H1 (cell line): ENCODE measurements at places on chromosomes 3 and 15.

DNA sequence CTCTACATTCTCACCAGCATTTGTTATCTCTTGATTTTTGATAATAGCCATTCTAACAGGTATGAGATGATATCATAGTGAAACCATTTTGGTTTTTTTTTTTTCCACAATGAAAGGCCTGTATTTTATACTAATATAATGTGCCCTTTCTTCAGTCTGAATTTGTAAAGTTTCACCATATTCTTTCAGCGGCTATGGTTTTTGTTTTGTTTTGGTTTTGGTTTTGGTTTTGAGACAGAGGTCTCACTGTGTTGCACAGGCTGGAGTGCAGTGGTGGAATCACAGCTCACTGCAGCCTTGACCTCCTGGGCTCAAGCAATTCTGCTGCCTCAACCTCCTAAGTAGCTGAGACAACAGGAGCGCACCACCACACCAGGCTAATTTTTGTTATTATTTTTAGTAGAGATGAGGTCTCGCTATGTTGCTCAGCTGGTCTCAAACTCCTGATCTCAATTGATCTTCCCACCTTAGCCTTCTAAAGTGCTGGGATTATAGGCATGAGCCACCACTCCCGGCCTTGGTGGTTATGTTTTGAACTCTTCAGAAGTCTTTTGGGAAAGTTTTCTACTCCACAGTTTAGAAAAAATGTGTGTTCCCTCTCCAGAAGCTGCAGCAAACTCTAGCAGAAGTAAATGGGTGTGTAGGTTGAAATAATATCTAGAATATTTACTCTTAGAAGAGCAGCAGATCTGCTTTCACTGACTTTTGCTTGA lies 110.2 kb upstream of the UMPS start:
- DNase-seq = no peak

DNA sequence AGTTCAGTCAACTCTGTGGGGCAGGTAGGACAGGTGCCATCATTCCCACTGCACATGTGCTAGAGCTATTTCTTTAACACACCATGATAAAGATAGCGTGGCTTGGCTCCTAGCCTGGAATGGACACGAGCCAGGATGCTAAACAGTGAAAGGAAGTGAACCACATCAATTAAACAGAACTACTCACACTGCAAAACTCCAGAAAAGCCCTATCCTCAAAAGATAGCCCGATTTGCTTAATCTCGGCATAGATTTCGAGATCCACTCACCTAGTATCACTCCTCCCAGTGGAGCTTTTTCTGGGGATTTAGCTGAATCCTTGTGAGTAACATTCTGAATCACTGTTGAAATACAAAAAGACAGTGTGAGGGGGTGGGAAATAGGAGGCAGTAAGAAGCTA lies 118.0 kb downstream of the ABI3BP start:
- no peak for DNase-seq

DNA sequence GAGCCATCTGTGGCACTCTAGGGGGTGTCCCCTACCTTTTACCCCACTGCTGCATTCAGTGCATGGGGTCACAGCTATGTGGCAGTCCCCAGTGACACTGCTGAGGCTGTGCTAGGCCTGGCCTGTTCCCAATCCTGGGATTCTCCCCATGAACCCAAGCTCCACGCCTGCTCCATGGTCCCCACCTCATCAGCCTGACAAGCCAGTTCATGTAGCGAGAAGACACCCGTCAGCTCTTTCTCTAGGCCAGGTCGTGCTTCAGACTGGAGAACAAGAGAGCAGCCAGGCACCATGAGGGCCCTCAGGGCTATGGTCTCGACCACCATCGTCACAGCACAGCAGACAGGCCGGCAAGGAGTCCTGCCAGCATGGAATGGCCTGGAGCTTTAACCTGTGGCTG lies 72.8 kb upstream of the PRR20G start:
- no peak for DNase-seq

GRCh38 chr3:31452495-31453106 lies 80.1 kb upstream of the STT3B start:
- DNase-seq = no peak

- no peak for DNase-seq
Observed at GRCh38 chr15:71409541-71409940, 294.3 kb downstream of the THSD4 start.

GRCh38 chr15:34014556-34014955 lies 24.4 kb downstream of the AVEN start:
- no peak for DNase-seq

DNA sequence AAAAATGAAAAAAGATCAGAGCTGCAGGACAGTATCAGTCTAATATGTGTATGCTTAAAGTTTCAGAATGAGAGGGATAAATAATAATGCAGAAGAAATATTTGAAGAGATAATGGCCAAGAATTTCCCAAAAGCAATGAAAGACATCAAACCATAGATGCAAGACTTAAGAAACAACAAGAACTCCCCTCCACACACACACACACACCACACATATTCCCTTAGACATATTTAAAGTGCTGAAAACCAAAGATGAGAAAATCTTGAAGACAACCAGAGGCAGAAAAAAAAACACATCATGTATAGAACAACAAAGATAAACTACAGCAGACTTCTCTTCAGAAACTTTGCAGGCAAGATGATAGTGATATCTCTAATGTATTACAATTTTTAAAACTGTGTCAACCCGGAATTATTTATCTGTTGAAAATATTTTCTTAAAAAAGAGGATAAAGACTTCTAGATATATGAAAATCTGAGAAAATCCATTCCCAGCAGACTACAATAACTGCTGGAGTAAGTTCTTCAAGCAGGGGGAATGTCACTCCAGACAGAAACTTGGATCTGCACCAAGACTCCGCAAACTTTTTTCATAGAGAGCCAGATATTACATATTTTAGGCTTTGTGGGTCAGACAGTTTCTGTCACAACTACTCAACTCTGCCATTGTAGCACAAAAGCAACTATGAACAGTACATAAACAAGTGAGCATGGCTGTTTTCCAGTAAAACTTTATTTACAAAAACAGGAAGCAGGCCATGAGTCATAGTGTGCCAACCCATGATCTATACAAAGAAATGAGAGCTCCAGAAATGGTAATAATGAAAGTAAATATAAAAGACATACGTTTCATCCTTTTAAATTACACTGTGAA lies 223.4 kb upstream of the CGNL1 start:
- no peak for DNase-seq

- no peak for DNase-seq
Observed at GRCh38 chr3:70264122-70264780, 48.2 kb downstream of the MDFIC2 start.

- no peak for DNase-seq
Observed at GRCh38 chr15:93311620-93312019, 222.6 kb upstream of the RGMA start.

DNA sequence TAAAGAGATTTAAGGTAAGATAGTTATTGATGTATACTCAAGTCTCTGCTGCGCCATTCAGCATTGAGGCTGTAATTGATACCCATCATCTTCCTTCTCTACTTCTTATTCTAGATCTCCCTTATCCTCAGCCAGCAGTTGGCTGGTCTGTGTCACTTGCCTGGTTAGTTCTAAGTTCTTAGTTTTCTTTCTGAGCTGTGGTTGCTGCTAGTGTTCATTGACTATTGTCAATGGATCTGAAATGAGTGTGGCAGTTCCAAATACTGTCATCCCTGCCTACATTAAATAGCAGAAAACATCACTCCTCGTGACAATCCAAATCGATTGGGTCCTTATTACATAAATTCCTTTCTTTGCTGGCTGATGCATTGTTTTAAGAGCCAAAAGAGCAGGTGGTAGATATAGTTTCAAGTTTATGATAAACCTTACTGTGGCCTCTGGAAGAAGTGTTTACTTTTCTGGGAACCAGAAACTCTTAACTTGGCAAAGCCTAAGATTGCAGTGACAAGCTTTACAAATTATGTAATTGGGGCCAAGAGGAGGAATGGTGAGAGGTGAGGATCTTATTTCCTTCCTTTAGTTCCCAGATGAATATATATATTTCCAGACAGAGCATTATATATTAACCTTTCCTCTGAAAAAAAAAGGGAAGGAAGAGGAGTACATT lies 168.0 kb downstream of the GMNC start:
- no peak for DNase-seq

DNA sequence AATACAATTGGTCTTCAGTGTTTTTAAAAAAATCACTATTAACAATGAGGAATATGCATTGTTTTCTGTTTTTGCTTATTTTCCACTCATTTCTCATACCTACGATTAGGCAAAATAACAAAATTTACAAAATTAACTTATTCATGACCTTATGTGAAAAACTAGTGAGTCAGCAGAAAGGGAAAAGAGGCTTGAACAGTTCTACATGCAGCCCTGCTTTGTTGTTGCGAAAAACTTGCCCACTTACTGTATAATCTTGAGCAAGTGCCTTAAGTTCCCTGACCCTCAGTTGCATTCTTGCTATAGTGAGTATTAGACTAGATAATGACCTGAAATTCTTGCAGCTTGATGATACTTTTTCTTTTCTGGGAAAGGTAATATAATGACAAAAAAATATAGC lies 551.1 kb upstream of the BCHE start:
- DNase-seq = no peak

- no peak for DNase-seq
Observed at GRCh38 chr15:33067456-33067855, 127.1 kb downstream of the FMN1 start.

DNA sequence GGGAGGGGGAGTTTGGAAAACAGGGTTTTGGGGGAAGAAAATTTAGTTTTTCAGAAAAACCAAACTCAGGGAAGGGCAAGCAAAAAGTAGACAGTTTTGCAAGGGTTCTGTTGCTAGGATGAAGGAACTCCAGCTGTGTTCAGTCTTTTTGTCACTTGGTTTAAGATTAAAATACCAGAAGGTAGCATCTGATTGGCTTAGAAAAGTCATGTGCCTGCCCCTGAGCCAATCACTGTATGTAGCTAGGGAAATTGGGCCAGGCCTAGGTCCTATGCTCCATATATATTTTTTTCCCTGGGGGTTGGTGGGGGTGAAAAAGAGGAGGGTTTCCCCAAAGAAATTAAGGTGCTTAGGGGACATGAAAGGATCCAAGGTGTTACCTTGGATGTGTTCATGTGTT lies 24.3 kb downstream of the CLDN11 start:
- DNase-seq = no peak

GRCh38 chr3:42507252-42507651 lies 4.8 kb downstream of the VIPR1 start:
- DNase-seq = no peak

- peak; percentile 29 for DNase-seq
Observed at GRCh38 chr3:113948015-113948917, 453 bp downstream of the ZDHHC23 start.

DNA sequence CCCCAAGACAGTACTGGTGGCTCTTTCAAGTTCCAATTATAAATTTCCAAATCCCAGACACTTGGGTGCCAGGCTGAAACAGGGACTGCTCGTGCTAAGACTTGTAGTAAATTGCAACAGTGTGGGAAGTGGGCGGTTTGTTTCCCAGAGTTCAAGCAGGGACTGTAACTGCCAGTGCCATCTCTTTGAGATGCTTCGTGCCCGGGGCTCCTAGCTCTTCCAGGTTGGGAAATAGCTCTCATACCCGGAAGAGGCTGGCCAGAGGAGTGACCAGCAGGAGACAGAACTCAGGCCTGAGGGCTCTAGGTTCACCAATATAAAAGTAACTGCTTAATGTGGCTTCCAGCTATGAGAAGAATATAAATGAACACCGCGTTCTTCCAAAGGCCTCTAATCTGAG lies 54.0 kb upstream of the NEO1 start:
- no peak for DNase-seq

- DNase-seq = no peak
Observed at GRCh38 chr3:107683447-107683846, 160.7 kb downstream of the BBX start.

GRCh38 chr3:135148398-135149020 lies 353.4 kb downstream of the EPHB1 start:
- no peak for DNase-seq

DNA sequence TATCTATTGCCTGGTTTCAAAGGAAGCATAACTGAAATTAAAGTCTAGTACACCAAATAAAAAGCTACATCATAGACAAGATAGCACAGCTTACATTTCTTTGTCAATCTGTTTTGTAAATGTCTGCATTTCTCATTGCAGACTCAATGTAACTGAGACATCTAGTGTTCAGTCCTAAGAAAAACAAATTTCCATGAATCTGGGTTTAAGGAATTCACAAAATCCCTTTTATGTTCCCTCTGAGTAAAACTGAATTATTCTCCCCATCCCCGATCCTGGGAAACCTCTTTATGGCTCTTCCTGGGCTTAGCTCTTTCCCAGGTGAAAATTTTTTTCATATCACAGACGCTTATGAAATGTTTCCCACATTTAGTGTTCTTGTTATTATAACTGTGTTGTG lies 21.6 kb upstream of the RASA2 start:
- no peak for DNase-seq

DNA sequence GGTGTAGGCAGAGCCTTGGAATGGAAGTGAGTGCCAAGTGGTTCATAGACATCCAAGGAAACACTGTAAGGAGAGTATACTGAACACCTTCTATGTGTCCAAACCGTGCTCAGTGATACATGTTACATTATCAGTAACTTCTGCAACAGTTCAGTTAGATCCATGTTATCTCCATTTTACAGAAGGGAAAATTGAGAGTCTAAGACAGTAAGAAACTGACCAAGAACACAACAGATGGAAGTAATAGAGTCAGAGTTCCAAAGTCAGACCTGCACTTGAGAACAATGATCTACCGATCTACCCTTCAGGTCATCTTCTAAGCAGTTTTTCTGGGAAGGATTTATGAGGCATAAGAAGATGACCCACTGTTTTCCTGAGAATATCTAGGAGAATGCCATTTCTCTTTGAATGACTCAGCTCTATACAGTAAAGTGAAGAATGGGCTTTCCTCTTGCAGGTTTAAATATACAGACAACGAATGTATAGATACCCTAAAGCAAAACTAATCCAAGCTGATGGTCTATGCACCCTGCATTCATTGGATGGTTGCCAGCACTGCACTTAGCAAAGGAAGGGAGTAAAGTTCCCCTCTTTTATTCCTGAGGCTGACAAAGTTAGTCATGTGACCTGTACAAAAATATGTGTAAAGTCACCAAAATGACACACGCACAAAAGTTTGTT lies 604.1 kb upstream of the MDFIC2 start:
- DNase-seq = no peak

DNA sequence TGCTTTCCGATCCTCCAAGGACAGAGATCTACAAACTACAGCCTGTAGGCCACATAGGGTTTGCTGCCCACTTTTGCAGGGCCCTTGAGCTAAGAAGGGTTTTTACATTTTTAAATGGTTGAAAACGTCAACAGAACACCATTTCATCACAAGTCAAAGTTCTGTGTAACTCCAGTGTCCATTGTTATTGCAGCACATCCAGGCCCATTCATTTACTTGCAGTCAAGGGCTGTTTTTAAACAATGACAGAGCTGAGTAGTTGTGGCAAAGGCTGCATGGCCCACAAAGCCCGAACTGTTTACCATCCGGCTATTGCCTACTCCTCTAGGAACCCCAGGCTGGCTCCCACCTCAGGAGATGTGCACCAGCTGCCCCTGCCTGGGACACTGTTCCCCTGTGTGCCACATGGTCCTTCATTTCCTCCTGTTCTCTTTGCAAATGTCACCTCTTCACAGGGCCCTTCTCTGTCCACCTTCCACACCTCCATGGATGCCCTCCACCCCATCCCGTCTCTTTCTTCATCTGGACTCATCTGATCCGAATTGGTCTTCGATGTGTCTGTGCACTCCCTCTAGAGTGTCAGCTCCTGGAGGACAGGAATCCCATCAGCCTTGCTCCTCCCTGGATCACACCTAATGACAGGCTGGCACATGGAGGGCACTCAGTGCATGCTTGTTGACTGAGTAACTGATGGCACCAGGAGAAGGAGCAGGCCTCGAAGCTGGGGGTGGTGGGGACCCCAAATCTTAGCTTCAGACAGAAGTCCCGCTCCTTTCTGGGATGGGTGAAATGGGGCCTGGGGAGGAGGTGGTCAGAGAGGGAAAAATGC lies 69.5 kb upstream of the IQSEC1 start:
- no peak for DNase-seq
